Epithelial cell of prostate (primary cell): ENCODE measurements at places on chromosomes 6 and 20.

- DNase-seq: no peak
These were observed 3.8 kb upstream of the MAS1L start for GRCh38 chr6:29491574-29491973.

DNA sequence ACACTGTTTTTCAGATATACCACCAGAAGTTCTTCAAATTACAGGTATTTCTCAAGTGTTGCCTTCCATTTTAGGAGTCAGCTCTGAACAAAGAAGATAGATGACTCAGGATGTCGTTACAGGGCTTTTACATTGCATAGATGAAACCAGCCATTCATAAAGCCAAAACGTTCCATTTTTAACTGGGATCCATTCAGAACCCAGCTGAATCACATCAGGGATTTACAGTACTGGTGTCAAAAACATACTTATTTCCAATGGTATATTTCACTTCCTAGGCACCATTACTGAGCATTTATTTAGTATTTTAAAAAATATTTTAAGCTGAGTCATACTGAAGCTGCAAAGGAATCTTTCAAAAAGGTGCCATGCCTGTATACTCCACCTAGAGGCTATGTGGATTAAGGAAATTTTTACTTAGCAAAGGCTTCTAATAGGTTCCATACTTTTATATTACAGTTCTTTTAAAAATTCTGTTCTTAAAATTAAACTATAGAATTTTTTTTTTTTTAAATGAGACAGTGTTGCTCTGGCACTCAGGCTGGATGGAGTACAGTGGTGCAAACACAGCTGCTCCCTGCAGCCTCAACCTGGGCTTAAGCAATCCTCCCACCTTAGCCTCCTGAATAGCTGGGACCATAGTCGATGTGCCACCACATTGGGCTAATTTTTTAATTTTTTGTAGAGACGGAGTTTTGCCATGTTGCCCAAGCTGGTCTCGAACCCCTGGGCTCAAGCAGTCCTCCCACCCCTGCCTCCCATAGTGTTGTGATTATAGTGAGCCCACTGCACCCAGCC lies 2.6 kb downstream of the ASF1A start:
- peak; percentile 33 for DNase-seq

GRCh38 chr6:53728570-53729194 lies 63.1 kb upstream of the KLHL31 start:
- DNase-seq: no peak

DNA sequence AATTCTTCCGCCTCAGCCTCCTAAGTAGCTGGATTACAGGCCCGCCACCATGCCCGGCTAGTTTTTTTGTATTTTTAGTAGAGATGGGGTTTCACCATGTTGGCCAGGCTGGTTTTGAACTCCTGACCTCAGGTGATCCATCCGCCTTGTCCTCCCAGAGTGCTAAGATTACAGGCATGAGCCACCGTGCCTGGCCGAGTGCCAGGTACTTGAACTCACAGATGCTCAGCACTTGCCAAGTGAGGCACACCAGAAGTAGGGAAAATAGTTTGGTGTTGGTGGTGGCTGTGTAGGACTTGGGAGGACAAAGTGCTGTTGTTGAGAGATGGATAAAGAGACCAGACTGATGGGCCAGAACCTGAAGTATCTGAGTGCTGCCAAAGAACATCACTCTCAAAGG lies 40.0 kb upstream of the MBOAT1 start:
- no peak for DNase-seq
